ENCODE measurements at places on chromosomes 16 and 17.

DNA sequence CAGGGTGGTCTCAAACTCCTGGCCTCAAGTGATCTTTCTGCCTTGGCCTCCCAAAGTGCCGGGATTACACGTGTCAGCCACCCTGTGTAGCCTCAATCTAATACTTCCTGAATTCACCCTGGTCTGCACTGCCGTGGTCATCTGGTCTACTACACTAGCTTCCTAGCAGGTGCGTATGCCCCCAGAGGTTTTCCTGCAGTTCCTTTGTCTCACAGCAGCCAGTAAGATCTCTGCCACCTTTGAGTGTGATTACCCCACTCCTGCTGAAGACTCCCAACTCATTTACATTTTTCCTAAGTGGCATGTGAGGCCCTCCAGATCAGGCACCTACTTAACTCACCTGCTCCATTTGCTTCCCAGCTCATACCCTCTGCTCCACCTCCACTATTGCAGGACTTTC, 5.1 kb upstream of the DDX19A start:
- no peak for DNase-seq

- no peak for DNase-seq
Observed at GRCh38 chr17:18224053-18224386, 1.4 kb upstream of the LLGL1 start.

DNA sequence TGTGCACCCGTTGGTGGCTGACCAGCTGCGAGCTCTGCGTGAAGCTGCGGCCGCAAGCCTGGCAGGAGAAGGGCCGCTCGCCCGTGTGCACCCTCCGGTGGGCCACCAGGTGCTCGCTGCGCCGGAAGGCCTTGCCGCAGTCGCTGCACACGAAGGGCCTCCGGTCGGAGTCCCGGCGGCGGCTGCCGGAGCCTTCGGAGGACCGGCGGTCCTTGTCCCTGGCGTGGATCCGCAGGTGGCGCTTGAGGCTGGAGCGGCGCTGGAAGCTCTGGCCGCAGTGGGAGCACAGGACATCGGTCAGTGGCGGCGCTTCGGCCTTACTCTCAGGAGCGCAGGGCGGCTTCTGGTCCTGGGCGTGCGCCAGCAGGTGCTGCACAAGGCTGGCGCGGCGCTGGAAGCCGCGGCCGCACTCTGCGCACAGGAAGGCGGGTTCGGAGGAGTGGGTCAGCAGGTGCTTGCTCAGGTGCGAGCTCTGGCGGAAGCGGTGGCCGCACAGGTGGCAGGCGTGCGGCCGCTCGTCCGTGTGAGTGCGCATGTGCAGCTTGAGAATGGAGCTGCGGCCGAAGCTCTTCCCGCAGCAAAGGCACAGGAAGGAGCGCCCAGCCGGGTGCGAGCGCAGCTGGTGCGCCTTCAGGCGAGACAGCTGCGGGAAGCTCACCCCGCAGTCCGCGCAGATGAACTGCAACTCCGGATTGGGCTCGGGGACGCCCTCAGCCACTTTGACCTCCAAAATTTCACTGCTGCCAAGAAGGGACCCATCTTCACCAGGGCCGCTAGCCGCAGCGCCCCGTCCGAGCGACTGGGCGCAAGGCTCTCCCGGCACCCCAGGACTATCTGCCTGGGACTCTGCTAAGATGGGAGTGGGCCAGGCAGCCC, 9.1 kb downstream of the ZSCAN10 start:
- DNase-seq = no peak

DNA sequence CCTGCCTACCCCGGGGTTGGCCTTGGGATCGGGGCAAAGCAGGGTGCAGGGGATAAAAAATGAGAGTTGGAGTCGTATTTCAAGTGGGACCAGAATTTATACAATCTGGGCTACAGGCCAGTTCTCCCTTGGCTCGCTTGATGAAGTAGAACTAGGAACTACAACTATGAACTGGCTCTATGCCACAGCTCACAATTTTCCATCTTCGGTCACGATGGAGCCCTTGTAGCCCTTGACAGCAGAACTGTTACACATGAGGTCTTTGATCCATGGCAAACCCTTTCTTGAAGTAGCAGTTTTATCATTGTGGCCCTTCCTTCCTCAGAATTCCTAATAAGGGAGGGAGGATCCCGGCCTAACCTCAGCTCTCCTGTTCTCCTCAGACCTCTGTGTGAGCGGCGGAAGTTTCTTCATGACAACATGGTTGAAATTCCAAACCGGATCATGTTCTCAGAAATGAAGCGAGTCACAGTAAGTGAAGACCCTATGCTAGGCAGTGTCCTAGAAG, 17.1 kb downstream of the LIG3 start:
- peak; percentile 69 for DNase-seq

DNA sequence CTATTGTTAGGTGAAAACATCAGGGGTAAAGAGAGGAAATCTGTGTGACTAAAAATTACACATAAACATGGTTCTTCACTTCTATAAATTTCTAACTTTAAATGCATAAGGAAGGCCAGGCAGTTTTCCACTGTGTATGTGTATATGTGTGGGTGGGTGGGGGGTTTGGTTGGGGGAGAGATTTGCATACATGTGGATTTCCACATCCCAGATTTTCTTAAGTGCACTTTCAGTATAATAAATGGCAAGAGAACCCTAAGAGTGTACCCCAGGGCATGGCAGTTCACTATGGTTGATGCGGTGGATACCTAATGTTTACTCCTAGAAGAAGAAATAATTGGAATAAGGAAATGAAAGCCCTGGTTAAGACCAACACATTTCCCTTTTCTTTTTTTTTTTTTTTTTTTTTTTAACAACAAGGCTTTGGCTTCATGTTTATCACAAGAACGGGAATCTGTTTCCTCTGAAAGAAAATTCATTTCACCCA, 451.8 kb upstream of the CCL2 start:
- DNase-seq = no peak

- DNase-seq = no peak
Observed at GRCh38 chr17:58271216-58271931, 9.4 kb downstream of the MPO start.

DNA sequence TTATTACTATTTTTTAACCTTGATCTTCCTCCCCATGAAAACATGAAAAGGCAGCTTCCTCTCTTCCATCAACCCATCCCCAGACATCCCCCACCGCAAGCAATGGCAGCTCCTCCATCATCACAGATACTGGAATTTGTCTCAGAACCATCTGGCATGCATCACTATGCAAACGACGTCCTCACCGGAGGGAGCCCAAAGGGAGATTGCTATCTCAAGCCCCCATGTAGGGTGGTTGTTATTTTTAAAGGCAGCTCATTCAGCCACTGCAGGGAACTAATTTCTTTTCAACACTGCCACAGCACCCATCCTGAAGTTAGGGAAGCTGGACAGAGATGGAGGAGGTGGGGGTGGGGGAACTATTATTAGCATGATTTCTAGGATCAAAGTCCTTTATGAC, 222.5 kb downstream of the FOXL1 start:
- no peak for DNase-seq

- DNase-seq = no peak
Observed at GRCh38 chr17:45649796-45650195, 134.3 kb upstream of the CRHR1 start.

GRCh38 chr16:66150698-66151482, 215.6 kb upstream of the CDH5 start:
- no peak for DNase-seq

DNA sequence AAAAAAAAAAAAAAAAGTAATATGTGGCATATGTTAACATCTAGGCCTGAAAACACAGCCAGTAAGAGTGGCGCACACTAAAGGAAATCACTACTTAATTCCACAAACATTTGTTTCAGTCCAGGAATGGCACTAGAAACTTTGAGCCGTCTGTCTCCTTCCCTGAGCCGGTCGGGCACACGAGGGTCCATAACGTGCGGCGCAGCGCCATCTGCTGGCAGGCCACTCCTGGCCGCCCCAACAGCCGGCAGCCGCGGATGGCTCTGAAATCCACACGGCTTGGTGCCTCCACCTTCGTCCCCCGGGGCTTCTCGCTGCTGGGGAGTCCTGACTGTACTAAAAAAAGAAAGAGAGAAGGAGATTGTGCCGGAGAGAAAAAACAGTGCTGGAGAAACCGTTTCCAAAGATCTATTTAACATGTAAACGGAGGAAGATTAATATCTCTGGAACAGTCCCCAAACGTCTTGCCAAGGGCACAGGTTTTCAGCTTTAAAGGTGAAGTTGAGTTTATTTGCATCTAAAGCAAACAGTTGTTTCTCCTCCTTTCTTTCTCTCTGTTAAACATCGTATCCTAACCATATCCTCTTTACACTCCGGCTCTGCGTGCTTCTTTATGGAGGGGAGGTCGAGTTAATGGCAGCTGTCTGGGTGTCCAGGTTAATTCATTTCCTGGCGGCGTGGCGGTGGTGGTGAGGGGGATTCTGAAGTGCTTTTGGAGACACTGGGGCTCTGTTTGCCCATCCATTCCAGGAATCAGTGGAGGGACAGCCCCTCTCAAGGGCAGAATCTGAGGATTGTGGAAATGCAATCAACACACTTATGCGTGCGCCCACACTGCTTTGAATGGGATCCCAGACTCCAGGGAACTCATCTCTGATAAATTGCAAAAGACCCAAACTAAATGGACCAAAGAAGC, 611.3 kb upstream of the SALL1 start:
- DNase-seq = peak; percentile 55

- DNase-seq = no peak
Observed at GRCh38 chr16:87474566-87474996, 18.2 kb downstream of the ZCCHC14 start.

GRCh38 chr17:29475891-29476290, 85.7 kb downstream of the TAOK1 start:
- DNase-seq = no peak

DNA sequence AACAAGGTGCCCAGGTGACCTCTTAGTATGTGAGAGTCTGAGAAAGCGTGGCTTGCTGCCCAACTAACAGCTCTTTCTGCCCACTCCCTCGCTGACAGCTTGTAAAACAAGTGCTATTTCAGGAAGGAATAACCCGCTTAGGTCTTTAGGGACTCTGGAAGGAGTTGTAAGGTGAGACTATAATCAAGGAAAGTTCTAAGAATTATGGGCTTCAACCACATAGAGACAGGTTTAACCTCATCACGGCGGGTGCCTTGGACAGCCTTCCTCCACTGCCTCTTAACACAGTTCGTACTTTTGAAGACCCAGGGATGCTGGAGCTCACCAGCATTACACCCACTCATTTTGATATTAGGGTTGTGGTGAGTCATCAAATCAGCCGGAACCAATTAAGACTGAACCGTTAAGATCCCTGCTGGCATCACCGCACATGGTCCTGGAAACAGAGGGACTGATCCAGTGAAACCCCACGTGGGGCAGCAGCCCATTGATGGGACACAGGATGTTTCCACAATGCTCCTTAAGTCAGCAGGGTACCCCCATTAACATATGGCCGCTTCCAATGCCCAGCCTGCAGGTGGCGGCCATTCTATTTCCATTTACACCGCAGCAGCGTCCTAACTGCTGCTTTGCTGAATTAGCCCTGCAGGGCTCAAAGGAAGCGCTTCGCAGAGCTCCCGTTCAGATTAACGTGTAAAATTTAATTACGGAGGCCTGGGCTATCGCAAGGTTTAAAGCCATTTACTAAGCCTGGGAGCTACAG, 176.6 kb upstream of the SDK2 start:
- no peak for DNase-seq

DNA sequence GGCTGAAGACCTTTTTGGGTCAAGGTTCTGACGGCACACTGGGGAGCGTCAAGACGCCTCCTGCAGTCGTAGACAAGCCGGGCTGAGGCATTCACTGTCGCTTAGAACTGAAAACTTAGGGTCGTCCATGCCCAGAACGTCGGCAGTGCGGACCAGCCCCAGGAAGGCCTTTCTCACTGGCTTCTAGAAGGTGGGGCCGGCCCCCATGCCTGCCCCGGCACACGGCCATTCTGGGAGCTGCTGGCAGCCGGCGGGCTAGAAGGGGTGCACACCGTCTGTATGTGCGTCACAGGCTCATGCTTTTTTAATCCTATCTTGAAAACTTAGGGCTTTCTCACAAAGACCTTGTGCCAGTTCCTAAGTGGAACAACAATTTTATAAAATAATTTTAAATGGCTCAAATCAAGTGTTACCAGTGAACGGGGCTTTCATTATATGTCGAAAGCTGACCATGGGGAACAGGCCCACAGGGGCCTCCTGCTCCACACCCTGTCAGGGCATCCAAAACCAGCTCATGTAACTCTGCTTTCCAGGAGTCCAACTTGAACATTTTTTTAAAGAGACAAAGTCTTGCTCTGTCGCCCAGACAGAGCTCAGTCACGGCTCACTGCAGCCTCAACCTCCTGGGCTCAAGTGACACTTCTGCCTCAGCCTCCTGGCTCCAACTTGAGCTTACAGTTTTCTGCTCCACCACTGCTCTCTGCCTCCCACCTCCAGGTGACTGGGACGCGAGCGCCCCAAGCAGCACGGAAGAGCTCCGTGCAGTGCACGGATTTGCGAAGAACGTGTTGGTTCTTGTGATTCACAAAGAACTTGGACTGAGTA, 111.2 kb downstream of the ANKRD11 start:
- peak; percentile 78 for DNase-seq

GRCh38 chr17:75749545-75750389, 15.2 kb downstream of the GALK1 start:
- peak; percentile 91 for DNase-seq

DNA sequence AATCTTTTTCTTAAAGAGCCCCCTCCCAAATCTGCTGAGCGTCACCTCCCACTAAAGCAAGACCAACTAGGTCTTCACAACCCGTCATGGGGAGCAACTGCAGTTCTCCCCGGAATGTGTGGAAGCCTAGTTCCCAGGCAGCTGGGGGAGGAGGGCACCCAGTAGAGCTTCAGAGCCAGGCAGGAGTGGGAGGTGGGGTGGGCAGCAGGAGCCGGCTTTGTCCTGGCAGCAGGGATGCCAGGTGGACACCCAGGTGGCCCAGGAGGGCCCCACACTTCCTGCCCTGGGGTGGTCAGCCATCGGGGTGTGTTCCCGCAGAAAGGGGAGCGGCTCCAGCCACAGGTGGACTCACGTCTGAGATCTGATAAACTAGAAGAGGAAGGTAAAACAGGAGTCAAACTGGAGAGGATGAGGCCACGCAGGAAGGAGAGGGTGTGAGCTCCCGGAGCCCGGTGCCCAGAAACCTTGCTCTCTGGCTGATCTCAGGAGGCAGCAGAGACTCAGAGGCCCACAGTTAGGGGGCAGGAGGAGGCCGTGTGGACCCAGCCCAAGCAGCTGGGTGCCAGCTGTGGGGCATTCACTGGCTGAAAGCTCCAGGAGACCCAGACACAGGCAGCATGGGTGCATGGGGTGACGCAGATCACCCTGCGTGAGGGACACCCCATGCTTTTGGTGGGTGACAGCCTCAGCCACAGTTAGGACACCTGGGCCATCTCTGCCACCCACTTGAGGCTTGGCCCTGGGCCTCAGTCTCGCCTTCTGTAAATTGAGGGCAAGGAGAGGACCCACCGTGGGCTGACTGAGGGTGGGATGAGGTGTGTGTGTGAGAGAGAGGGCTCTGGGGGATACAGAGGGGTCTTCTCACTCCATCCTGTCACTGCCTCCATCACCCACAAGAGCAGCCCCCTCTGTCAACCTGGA, 260.8 kb upstream of the TNRC6C start:
- DNase-seq = no peak

All from ovary (tissue), 10 donors.